Mesenteric fat pad (tissue), 1 donor: ENCODE measurements at places on chromosomes 13 and 19.

DNA sequence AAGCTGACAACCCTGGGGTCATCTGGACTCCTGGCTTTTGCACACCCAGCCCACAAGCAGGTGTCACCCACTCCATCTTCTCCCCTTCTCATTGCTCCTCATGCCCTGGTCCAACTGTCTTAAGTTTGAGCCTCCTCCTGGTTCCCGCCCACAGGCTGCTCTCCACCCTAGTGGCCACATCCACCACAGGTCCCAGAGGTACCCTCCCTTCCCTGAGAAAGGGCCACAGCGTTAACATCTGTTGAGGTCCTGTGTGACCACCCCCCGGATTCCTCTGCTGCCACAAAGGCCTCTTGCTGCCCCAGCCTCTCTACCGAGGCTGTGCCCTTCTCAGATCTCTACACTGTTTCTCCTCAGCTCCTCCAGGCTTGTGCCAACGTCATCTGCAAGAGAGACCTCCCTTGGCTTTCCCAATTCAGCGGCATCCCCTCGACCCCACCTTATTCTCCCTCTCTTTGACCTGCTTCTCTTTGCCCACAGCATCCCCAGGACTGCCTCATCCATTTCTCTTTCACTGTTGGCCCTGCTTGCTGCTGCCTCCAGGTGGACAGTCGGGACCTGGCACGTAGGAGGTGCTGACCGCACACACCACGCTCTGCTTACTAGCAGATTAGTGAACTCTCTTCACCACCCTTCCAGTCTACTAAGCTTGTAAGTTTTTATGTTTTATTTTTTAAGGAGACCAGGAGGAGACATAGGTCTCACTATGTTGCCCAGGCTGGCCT is 33.3 kb downstream of the SUGP2 start:
- no peak for DNase-seq

- DNase-seq: no peak
Observed at GRCh38 chr13:73138638-73139491, 80.1 kb downstream of the KLF5 start.

DNA sequence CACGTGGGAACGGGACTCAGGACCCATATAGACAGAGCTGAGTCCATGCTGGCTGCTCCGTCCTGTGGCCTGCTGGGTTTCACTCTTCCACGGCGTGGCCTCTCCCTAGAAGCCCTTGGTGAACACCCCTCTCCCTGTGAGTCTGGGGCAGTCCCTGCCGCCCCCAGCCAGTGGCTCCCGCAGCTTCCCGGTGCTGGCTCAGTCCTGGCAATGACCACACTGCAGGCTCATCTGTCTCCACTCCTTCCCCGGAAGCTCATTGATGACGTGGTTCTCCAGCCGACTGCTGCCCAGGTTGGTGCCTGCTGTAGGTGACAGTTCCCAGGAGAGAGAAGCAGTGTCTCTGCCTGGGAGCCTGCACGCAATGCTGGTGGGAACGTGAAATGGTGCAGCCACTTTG is 2.1 kb upstream of the TEX29 start:
- DNase-seq: no peak

DNA sequence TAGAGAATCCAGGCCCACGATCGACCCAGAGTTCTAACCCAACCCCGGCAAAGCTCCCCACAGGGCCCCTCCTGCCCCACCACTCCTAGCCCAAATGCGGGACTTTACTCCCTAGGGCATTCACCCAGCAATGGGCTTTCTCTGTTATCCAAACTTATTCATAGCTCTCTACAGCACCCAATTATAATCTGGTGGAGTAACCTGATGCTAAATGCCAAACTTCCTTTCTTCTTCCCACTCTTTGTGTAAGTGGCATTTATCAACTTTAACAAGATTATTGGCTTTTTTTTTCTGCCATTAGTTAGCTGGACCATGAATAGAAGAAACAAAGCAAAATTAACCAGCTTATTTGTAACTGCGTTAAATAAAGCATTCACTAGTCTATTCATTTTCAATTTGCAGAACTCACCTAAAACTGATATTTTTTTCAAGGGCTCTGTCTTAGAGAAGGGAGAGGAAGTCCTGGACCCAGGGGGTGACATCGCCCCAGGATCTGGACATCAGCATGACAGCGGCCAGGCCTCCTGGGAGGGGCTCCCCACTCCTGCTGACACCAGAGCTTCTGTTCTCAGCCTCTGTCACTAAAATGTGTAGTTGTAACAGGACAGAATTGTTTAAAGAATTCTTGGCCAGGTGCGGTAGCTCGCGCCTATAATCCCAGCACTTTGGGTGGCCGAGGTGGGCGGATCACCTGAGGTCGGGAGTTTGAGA is 1.5 kb downstream of the FAM124A start:
- no peak for DNase-seq

DNA sequence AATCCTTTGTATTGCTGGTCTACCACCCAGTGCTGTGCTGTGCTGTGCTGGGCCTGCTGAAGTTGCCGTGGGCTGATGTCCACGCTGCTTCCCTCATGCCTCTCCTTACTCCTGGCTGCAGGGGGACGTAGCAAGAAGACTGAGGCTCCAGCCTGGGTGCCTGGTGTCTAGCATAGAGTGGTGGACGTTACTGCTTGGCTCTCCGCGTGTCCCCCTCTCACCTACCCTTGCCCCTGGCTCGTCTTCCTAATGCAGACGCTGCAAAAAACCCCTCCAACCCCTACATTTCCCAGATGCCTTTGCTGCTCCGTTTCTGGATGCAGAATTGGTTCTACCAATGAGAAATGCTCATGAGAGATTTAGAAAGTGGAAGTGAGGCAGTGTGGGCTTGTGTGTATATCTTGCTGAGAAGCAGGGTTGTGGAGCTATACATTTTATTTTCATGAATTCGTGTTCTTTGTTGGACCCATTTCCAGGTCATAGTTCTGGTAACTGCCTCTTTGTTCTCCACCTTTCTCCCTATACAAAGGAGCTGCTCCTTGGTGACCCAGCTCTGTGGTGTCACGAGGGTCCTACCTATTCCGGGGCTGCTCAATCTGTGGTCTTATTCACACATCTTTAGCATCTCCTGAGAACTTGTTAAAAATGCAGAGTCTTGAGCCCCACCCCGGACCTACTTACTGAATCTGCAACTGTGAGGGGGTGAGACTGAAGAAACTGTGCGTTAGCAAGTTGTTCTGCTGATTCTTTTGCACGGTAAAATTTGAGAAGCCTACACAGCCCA is 7.9 kb upstream of the DENND1C start:
- DNase-seq: no peak

GRCh38 chr13:21033856-21034602 is 27.4 kb downstream of the LATS2 start:
- DNase-seq: no peak

DNA sequence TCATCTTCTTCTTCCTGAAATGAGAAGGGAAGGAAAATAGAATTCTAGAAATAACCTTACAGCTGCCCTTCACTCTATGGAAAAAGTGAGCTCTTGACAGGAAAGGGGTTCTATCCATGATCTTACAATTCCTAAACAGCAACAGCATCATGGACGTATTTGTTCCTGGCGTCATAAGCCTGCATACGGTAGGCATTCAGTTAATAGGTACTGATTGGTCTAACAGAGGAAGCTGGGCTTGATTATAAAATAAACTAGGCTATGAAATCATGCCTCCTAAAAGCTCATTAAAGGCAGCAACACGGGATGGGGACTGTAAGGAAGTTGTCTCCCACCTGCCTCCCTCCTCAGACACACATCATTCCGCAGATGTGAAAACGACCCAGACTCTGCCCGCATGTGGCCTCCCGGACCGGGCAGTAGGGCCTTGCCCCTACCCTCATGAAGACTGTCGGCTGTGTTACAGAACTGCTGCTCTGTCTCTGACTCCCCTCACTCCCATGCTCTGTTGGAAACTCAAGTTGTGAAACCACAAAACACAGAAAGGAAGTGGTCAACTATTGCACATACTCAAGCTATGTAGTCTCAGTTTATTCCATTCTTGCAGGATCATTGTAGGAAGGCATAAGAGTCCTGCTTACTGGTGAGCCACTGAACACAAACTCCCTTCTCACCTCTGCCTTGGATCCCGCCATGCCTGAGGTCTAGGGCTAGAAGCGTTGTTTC is 129.8 kb downstream of the DLEU7 start:
- no peak for DNase-seq

GRCh38 chr19:43469160-43469480 is 3.7 kb upstream of the LYPD3 start:
- no peak for DNase-seq

GRCh38 chr13:95560387-95560786 is 7.9 kb downstream of the CLDN10 start:
- no peak for DNase-seq

- peak; percentile 33 for DNase-seq
Observed at GRCh38 chr19:41111296-41111695, 2.9 kb upstream of the CYP2F1 start.

DNA sequence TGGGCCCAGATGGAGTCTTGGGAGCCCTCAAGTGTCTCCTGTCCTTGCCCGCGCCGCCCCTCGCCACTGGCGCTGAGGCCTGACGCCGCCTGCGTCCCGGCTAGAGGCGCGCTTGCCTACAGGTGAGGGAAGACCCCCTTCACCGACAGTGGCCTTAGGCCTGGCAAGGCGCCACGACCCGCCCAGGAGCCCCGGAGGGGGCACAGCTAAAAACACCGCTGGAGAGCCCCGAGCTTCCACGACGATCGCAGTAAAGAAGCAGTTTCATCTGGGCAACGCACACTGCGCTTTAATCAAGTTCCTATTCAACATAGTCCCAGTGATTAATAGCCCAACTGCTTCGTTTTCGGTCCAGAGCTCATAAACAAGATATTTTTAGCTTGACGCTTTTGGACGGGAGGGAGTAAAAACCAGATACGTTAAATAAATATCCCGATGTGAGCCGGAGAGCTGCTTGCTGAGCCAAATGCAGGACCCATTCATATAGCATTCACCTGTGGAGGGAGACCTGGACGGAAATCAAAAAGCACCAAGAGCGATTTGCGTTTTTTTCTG is 1.5 kb upstream of the CEBPA start:
- DNase-seq: peak; percentile 91

- no peak for DNase-seq
Observed at GRCh38 chr19:35451338-35452096, 3.5 kb downstream of the FFAR2 start.

DNA sequence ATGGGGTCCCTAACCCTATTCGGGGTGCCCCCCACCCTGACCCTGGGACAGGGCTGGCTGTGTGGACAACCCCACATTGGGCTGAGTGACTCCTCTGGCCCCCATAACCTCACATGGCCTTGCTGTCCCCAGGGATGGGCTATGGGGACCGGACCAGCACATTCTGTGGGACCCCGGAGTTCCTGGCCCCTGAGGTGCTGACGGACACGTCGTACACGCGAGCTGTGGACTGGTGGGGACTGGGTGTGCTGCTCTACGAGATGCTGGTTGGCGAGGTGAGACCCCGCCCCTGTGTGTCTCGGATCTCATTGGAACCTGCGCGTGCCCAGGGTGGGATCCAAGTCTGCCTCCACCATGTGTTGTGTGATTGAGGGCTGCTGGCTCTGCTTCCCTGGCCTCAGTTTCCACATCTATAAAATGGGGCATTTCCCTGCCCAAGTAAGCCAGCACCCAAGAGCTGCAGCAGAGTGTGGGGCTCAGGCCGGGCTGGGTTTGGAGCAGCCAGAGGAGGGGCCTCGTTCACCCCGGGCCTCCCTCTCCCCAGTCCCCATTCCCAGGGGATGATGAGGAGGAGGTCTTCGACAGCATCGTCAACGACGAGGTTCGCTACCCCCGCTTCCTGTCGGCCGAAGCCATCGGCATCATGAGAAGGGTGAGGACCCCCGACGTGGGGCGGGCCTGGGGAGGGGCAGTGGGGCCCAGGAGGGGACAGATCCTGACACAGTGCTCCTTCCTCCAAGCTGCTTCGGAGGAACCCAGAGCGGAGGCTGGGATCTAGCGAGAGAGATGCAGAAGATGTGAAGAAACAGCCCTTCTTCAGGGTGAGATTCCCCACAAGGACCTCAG is 4.9 kb downstream of the PTGER1 start:
- no peak for DNase-seq

DNA sequence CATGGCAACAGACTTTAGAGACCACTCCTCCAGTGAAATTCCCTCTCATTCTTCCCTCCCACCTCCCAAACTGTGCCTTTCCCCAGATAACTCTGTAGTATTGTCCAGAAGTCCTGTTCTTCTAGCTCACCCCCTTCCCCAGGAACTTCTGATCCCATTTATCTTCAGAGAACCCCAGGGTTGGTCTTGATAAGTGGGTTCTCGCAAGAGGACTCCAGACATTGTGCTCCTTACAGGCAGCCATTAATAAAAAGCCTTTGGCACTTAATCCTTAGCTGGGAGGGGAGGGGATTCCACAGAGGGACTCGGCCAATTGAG is 1.9 kb downstream of the LTBP4 start:
- DNase-seq: no peak

- no peak for DNase-seq
Observed at GRCh38 chr19:10137751-10138682, 18.3 kb upstream of the EIF3G start.

DNA sequence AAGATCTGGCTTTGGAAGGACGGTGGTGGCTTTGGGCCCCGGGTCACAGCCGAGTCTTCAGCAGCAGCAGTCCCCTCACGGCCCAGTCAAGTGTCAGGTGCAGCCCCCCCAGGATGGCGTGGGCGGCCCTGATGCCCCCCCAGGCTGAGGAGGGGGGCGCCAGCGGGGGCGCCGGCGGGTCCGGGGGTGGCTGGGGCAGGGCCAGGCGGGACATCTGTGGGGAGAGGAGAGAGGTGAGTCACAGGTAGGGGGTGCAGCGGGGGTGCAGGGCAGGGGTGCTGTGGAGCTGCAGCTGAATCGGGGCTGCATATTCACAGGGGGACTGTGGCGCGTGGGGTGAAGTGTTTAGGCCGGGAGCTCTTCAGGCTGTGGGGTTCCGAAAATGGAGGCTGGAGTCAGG is 2.9 kb upstream of the GARIN5B start:
- no peak for DNase-seq

GRCh38 chr19:18298601-18299000 is 17.2 kb upstream of the JUND start:
- DNase-seq: no peak

DNA sequence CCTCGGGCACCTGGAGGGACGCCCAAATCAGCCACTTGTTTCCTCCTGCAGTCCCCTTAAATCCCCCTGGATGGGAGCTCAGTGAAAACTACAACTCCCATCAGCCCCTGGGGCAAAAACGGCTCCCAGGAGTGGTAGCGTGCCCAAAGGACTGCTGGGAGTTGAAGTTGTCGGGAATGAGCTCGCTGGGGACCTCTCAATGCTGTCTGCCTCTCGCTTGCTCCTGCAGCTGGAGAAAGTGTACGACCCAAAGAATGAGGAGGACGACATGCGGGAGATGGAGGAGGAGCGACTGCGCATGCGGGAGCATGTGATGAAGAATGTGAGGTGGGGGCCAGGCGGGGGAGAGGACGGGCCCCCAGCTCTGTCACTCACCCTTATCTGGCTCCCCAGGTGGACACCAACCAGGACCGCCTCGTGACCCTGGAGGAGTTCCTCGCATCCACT is 14.7 kb upstream of the DHDH start:
- DNase-seq: no peak
